Activated CD4-positive, alpha-beta T cell treated with anti-CD3 and anti-CD28 coated beads, Interleukin-2, amount 50 U/mL, for 24 hours (primary cell): ENCODE measurements at places on chromosomes 6 and 20.

- DNase-seq = no peak
Observed at GRCh38 chr6:134451529-134451928, 133.6 kb upstream of the SGK1 start.

DNA sequence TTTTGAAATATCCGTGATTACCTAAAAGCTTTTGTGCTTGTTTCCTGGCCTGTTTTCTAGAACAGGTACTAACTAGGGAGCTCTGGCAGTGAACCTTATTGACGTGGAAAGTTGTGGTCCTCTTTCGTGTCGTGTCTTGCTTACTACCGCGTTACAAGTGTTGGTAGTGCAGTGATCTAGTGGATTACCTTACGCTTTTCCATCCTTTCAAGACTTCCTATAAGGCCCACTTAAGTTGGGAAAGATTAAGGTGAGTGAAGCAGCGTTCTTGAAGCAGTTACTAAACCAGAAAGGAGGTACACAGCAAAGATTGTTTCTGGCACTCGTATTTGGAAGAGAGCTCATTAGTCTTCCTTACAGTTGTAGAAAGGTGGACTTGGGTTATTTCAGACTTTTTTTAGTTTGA, 1.9 kb downstream of the PNRC1 start:
- peak; percentile 16 for DNase-seq

- no peak for DNase-seq
Observed at GRCh38 chr6:12769556-12770256, 53.1 kb downstream of the PHACTR1 start.

GRCh38 chr6:35468980-35469750, 964 bp downstream of the RPL10A start:
- DNase-seq = no peak

GRCh38 chr6:161128680-161129196, 137.2 kb downstream of the MAP3K4 start:
- DNase-seq = no peak
